ENCODE measurements at places on chromosomes 16 and 17.

DNA sequence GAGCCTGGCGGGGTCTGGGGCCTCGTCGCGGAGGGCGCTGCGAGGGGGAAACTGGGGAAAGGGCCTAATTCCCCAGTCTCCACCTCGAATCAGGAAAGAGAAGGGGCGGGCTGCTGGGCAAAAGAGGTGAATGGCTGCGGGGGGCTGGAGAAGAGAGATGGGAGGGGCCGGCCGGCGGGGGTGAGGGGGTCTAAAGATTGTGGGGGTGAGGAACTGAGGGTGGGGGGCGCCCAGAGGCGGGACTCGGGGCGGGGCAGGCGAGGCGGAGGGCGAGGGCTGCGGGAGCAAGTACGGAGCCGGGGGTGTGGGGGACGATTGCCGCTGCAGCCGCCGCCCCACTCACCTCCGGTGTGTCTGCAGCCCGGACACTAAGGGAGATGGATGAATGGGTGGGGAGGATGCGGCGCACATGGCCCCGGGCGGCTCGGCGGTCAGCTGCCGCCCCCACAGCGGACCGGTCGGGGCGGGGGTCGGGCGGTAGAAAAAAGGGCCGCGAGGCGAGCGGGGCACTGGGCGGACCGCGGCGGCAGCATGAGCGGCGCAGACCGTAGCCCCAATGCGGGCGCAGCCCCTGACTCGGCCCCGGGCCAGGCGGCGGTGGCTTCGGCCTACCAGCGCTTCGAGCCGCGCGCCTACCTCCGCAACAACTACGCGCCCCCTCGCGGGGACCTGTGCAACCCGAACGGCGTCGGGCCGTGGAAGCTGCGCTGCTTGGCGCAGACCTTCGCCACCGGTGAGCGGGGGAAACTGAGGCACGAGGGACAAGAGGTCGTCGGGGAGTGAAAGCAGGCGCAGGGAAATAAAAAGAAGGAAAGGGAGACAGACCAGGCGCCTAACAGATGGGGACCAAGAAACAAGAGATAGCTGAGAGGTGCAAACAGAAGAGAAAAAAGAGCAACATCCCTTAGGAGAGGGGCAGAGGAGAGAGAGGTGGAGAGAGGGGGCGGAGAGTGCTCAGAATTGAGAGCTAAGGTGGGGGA lies at the start of gene PNMT:
TSS of gene PNMT (plus strand) at position 509 of the 980 bp plus-strand sequence. CDS start at position 532, 23 bp downstream.
- DNase-seq: peak; percentile 80

GRCh38 chr17:65514082-65514481 lies 47.4 kb downstream of the AXIN2 start:
- no peak for DNase-seq

GRCh38 chr17:16950488-16950887 lies 21.4 kb downstream of the TNFRSF13B start:
- no peak for DNase-seq

DNA sequence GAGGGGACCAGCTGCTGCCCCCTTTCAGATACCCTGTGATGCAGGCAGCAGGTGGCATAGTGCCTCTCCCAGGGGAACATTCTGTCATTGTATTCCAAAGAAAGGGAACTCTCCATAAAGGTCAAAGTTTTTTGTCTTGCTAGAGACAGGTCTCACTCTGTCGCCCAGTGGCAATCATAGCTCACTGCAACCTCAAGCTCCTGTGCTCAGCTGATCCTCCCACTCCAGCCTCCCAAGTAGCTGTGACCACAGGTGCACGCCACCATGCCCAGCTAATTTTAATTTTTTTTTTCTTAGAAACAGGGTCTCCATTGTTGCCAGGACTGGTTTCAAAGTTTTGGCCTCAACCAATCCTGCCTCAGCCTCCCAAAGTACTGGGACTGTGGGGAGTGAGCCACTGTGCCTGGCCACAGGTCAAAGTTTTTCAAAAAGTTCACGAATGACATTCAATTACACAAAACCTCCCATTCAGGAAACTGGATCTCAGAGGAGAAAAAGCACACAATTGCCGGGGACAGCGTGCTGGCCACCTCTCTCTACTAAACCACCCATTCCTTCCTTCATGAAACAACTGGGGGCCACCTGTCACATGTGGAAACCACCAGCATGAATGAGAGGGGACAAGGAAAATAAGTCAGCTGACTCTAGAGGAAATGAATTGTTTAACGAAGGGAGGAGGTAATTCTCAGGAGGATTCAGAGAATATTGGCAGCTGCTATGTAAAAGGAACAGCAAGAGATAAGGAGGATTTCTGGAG lies 80.0 kb downstream of the MARCHF10 start:
- DNase-seq: no peak

GRCh38 chr17:44204441-44204882 lies 4.8 kb upstream of the ATXN7L3 start:
- DNase-seq: no peak

DNA sequence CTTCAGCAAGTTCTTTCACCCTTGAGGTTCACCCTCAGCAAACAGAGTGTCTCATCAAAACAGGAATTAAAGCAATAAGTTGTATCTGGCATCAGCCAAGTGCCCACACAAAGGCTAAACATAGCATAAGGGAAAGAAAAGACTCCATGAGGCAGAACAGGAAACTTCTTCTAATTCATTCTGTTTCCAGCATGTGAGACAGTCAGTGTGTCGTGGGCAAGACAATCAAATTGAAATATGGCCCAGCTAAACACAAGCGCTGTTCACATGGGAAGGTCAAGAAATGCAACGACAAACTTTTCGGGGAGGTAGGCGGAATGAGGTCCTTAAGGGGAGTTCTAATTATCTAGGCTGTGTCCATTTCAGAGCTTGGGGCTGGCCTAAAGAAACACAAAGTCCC lies 393.4 kb downstream of the HAPSTR1 start:
- no peak for DNase-seq

DNA sequence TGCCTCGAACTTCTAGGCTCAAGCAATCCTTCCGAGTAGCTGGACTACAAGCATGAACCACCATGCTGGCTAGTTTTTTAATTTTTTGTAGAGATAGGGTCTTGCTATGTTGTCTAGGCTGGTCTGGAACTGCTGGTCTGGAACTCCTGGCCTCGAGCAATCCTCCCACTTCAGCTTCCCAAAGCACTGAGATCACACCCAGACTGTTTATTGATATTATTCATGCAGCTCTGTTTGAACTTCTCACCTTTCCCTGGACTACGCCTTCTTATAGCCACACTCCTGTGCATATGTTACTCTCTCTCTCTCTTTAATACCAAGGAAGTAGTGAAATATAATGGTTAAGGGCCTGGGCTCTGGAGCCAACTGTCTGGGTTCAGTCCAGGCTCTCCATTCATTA lies 4.6 kb downstream of the COG7 start:
- no peak for DNase-seq

DNA sequence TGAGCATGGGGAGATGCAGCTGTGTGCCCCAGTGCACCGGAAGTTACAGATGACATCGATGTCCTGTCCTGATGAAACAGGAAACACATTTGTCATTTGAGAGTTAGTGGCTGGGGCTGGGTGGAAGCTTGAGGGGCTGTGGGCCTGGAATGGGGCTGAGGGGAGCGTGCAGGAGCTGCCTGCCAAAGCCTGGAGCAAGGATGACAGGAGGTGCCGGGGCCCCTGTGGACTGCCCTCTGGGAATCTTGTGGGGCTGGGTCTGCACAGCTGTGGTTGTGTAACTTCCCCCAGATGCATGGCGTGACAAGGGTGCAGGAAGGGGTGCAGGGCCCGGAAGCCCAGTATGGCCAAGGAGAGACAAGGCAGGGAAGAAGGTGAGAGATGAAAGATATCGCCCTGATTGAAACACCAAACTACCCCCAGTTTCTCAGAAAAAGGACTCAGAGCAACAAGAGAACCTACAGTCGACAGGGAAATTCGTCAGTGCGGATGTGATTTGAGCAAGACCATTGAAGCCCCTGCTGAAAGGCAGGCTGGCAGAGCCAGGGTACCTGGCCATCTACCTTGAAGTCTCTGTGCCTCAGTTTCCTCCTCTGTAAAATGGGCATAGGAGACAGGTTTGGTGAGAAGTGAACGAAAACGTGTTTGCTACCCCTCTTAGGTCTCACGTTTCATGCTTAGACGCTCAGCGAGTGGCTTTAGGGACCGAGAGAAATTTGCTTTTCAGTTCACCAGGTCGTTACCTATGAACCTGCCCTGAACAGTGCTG lies 8.8 kb downstream of the MMP25 start:
- DNase-seq: no peak

GRCh38 chr16:89596957-89597649 lies 16.3 kb upstream of the DPEP1 start:
- DNase-seq: no peak

GRCh38 chr16:47158992-47159391 lies 15.2 kb upstream of the NETO2 start:
- DNase-seq: no peak

DNA sequence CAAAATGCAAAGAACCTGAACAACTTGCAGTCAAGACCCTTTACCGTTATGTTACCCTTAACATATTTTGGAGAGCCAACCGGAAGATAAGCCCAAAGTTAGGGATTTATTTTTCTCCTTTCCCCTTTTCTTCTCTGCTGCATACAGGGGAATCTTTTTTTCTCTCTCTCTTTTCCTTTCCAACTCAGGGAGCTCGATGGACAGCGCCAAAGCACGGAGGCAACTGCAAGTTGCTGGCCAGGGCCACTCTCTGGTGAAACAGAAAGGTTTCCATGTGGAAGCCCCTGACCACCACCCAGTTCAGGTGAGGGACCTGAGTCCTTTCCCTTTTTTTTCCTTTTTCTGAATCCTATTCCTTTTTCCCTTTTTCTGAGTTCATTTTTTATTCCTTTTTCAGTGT lies 98.8 kb upstream of the COX10 start:
- no peak for DNase-seq

DNA sequence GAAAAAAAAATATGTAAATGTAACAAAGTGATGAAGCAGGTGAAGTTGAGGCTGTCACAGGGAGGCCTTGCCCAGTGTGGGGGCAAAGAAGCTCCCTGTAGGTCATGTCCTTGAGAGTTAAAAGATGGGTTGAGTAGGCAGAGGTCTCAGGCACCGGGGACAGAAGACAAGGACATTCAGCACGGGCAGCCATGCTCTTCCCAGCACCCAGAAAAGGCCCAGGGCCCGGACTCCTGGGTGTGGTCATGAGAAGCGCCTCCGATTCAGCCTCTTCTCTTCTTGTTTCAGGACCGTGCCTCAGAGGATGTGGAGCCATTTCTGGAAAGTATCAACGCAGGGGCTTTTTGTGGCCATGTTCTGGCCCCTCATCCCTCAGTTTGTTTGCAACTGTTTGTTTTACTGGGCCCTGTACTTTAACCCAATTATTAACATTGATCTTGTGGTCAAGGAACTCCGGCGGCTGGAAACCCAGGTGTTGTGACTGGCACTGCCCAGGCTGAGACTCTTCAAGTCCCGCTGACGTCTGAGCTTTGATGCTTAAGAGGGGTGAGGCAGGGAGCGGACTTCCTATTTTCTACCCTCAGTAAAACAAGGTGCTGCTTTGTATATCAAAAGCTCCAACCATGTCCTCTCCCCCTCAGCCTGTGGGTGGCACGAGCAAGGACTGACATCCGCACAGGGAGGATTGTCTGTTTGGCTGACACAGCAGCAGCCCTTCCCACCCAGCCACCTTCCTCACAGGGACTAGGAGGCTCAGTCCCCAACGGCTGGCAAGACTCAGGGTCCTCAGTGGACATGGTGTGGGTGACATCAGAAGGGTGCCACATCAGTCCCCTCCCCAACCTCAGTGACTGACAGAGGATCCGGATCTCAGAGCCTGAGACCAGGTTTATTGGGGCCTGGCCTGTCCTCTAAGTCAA lies 26.5 kb downstream of the PLA2G10 start:
- DNase-seq: no peak

DNA sequence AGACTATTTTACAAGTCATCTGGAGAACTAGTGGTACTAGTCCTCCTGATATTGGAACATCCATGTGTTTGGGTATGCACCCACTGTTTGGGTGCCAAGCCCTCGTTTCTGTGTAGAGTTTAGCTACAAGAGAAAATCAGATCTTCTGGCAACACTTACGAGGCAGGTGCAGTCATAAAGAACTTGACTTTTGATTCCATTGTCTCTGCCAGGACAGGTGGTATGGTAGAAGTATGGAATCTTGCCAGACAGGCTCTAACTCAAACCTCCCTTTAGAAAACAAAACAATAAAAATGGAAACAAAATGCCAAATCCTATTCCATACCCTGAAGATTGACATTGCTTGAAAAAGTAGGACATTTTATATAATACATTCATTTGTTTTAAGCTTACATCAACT lies 16.0 kb downstream of the RNF43 start:
- no peak for DNase-seq

- DNase-seq: no peak
These were observed 71.3 kb downstream of the MYH11 start for GRCh38 chr16:15785386-15786059.

DNA sequence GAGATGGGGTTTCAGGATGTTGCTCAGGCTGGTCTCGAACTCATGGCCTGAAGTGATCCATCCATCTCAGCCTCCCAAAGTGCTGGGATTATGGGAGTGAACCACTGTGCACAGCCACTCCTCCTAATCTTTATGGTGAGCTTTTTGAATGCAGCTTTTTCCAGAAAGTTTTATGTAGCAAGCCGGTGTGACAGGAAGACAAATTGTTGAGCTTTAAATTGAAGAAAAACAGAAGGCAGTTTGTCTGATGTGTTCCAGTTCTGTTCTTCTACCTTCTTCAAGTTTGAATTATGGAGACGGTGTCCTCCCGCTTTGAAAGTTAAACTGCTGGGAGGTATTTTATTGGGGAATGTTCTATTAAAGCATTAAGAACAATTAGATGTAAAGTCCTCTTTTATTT lies 177.1 kb downstream of the SNX29 start:
- no peak for DNase-seq

DNA sequence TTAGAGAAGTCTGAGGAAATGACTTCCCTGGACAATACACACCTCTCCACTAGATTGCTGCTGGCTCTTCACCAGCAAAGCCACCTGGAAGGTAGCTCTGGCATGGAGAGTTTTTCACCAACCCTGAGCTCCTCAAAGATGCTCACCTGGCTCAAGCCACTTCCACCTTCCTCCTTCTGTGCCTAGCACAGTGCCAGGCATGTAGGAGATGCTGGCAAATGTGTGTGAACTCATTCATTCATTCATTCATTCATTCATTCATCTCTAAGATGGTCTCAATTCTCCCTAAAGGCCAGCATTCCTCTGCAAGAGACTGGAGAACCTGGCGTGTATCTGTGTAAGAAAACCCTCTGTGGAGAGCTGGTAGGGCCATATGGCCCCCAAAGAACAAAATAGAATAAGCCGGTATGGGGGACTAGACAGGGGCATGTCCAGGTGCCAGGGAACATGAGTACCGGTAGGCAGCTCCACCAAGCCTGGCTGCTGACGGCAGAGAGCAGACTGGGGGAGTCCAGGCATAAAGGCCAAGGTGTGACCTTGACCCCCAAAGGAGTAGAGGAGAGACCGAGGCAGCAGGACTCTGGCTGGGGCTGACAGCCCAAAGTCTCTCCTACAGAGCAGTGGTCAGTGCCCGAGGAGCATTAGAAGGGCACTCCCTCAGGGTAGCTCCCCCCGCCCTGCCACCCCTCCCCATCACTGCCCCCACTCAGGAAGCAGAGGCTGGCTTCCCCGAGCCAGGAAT lies 132.2 kb upstream of the TNRC6C start:
- no peak for DNase-seq

- DNase-seq: no peak
These were observed 40.2 kb downstream of the CDRT15 start for GRCh38 chr17:14196377-14196997.

Data from head of caudate nucleus (tissue), 42 donors.